ENCODE measurements at places on chromosomes 3 and 15. TPM values are rescaled to one million over a fixed set of nuclear protein-coding genes. Genes with fewer than 3 reads are reported as not detected.

Gene ISLR2
- 0.08 TPM for total RNA-seq

GRCh38 chr3:172658344-172659245 lies 52.3 kb downstream of the NCEH1 start:
- H3K27ac ChIP-seq = no peak overlapping the region
- H3K27me3 ChIP-seq = no peaks in the 10 kb centered on the region
- no peak for DNase-seq
- H3K36me3 ChIP-seq = no peaks in the 10 kb centered on the region
- H3K4me1 ChIP-seq = peaks cover 7% of the 10 kb centered on the region
- no peak overlapping the region for H3K4me3 ChIP-seq

DNA sequence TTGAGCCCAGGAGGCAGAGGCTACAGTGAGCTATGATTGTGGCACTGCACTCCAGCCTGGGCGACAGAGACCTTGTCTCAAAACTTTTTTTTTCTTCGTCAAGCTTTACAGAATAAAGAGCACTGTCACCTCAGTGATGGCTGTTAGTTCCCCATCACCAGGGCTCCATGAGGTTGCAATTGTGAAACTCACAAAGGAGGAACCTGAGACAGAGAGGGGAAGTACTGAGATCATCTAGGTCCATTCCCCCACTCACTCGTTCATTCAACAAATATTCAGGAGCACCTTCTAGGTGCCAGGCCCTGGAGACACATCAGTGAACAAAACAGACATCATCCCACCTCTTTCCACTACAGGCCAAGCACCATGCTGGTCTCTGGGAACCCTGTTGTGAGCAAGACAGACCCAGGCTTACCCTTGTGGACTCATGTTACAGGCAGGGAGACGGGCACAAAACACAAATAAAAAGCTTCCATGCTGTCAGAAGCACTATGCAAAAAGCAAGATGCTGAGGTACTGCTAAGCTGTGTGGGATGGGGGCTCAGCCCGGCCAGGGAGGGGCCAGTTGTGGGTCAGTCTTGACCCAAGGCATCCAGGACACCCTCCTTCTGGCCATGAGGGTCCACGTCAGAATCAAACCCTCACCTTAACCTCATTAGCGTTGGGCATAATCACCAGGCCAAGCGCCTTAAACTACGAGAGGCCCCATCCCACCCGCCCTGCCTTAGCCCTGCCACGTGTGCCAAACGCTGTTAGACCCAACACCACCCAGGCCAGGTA lies 2.1 kb upstream of the RHO start:
- no peaks in the 10 kb centered on the region for H3K27me3 ChIP-seq
- H3K27ac ChIP-seq = no peak overlapping the region
- no peak overlapping the region for H3K4me3 ChIP-seq
- no peaks in the 10 kb centered on the region for H3K36me3 ChIP-seq
- H3K4me1 ChIP-seq = no peaks in the 10 kb centered on the region
- no peak for DNase-seq

GRCh38 chr15:43330780-43331087 lies 361 bp upstream of the LCMT2 start:
- DNase-seq = no peak
- H3K4me3 ChIP-seq = peak overlapping the region; percentile 91
- peak overlapping the region; percentile 99 for H3K27ac ChIP-seq
- H3K4me1 ChIP-seq = peaks cover 41% of the 10 kb centered on the region
- no peaks in the 10 kb centered on the region for H3K27me3 ChIP-seq

DNA sequence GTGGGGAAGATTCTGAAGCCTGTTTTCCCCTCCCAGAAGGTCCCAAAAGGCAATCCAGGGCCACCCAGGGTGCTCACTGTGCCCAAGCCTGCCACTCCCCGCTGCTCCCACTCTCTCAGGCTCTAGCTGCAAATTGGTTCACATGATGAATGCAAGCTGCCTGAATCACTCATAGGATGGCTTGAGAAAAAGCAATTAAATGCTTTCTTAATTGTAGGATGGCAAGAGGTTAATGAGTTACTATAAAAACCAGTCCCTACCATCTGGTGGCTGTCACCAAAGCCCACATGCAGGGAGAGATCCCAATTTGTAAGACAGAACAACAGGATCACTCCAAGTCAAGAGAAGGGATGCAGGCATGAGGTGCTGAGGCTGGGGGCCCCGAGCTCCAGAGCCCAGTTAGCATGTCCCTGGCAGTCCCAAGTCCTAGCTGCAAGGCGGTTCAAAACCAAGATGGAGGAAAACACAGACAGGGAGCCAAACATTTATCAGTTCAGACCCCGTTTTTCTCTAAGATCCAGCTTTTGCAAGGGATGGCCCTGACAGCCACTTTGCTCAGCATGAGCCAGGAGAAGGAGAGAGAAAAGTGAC lies 207.1 kb downstream of the UACA start:
- H3K27me3 ChIP-seq = peaks cover 12% of the 10 kb centered on the region
- H3K36me3 ChIP-seq = no peaks in the 10 kb centered on the region
- H3K4me1 ChIP-seq = no peaks in the 10 kb centered on the region
- no peak overlapping the region for H3K27ac ChIP-seq
- no peak for DNase-seq

Gene TIGIT
- 30.4 TPM for total RNA-seq

- H3K4me3 ChIP-seq = no peak overlapping the region
- peaks cover 3% of the 10 kb centered on the region for H3K36me3 ChIP-seq
- H3K27me3 ChIP-seq = no peaks in the 10 kb centered on the region
- H3K27ac ChIP-seq = no peak overlapping the region
Observed at GRCh38 chr3:105933871-105934270, 65.1 kb upstream of the CBLB start.

- no peak for DNase-seq
- H3K4me3 ChIP-seq = no peak overlapping the region
- H3K27ac ChIP-seq = no peak overlapping the region
- no peaks in the 10 kb centered on the region for H3K36me3 ChIP-seq
Observed at GRCh38 chr15:57215881-57216280, 160.4 kb upstream of the CGNL1 start.

- H3K27me3 ChIP-seq = no peaks in the 10 kb centered on the region
- no peak overlapping the region for H3K27ac ChIP-seq
- H3K36me3 ChIP-seq = no peaks in the 10 kb centered on the region
- H3K4me1 ChIP-seq = no peaks in the 10 kb centered on the region
Observed at GRCh38 chr3:88703501-88704059, 403.8 kb upstream of the EPHA3 start.

- H3K4me3 ChIP-seq = no peak overlapping the region
- no peaks in the 10 kb centered on the region for H3K4me1 ChIP-seq
- H3K27ac ChIP-seq = no peak overlapping the region
Observed at GRCh38 chr3:6204891-6205290, 656.0 kb upstream of the GRM7 start.

- H3K27me3 ChIP-seq = peaks cover 48% of the 10 kb centered on the region
- no peak overlapping the region for H3K4me3 ChIP-seq
- DNase-seq = no peak
Observed at GRCh38 chr15:68561171-68561900, 17.5 kb upstream of the CORO2B start.

DNA sequence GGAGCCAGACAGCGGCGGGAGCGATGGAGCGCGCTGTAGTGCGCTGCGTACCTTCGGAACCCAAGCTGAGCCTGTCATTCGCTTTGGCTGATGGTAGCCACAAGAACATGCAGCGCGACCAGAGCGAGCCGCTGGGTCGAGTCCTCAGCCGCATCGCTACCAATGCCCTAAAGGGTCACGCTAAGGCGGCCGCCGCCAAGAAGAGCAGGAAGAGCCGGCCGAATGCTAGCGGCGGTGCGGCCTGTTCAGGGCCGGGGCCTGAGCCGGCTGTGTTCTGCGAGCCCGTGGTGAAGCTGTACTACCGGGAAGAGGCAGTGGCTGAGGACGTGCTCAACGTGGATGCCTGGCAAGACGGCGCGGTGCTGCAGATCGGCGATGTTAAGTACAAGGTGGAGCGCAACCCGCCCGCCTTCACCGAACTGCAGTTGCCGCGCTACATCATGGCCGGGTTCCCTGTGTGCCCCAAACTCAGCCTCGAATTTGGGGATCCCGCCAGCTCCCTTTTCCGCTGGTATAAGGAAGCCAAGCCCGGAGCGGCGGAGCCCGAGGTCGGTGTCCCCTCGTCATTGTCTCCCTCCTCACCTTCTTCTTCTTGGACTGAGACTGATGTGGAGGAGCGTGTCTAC lies 498 bp downstream of the PDE12 start:
- H3K4me3 ChIP-seq = peak overlapping the region; percentile 97
- peak overlapping the region; percentile 93 for H3K27ac ChIP-seq
- H3K27me3 ChIP-seq = no peaks in the 10 kb centered on the region
- peak; percentile 42 for DNase-seq

DNA sequence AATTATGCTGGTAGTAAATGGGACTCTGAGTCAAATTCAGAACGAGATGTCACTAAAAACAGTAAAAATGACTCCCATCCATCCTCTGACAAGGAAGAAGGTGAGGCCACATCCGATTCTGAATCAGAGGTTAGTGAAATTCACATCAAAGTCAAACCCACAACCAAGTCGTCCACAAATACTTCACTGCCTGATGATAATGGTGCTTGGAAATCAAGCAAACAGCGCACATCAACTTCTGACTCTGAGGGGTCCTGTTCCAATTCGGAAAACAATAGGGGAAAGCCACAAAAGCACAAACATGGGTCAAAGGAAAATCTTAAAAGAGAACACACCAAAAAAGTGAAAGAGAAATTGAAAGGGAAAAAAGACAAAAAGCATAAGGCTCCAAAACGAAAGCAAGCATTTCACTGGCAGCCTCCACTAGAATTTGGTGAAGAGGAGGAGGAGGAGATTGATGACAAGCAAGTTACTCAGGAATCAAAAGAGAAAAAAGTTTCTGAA lies 15.1 kb upstream of the ZBTB47 start:
- H3K4me3 ChIP-seq = no peak overlapping the region
- H3K36me3 ChIP-seq = peaks cover 42% of the 10 kb centered on the region
- H3K4me1 ChIP-seq = peaks cover 19% of the 10 kb centered on the region

- no peak overlapping the region for H3K4me3 ChIP-seq
- DNase-seq = no peak
- no peaks in the 10 kb centered on the region for H3K27me3 ChIP-seq
- H3K4me1 ChIP-seq = peaks cover 22% of the 10 kb centered on the region
- H3K27ac ChIP-seq = no peak overlapping the region
Observed at GRCh38 chr3:186821429-186822387, 15.4 kb upstream of the RFC4 start.

DNA sequence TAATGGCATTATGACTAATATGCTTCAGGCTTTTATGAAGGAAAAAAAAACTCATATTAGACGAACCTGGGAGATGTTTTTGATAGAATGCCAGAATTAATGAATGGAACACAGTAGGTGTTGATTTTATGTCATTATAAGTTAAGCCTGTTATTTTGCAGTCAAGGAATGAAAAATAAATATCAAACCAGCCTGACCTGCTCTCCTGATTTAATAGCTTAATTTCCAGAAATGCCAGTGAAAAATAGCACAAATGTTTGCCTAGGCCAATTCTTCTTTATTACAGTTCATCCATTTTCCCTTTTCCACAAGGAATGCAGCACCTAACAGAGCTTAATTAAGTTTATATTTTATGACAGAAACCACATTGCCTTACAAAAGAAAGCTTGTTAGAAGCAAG lies 292.0 kb downstream of the TBL1XR1 start:
- no peaks in the 10 kb centered on the region for H3K36me3 ChIP-seq
- no peak for DNase-seq
- H3K4me3 ChIP-seq = no peak overlapping the region
- H3K27me3 ChIP-seq = peaks cover 4% of the 10 kb centered on the region
- no peak overlapping the region for H3K27ac ChIP-seq

Gene CYP1A2
- not detected for total RNA-seq

GRCh38 chr15:25899870-25900269 lies 36.7 kb upstream of the ATP10A start:
- DNase-seq = no peak
- no peak overlapping the region for H3K27ac ChIP-seq
- H3K27me3 ChIP-seq = no peaks in the 10 kb centered on the region
- no peak overlapping the region for H3K4me3 ChIP-seq
- H3K36me3 ChIP-seq = no peaks in the 10 kb centered on the region
- H3K4me1 ChIP-seq = peaks cover 10% of the 10 kb centered on the region

Gene CACNA2D3
- total RNA-seq = not detected

DNA sequence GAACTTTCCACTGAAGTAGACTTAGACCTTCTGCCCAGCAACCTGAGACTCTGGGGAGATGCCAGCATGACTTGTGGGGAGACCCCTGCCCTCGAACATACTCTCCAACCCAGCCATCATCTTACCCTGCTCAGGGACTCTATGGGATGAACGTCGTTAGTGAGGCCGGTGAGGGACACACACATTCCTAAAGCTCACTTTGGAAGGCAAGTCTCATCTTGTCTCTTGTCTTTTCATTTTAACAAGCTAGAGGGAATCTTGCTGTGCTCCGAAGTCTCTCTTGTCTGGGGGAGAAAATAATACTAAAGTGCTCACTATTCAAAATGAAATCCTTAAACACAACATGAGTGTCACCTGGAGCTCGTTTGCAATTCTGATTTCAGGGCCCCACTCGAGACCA lies 239.5 kb upstream of the HES1 start:
- no peak for DNase-seq
- no peaks in the 10 kb centered on the region for H3K4me1 ChIP-seq
- no peak overlapping the region for H3K27ac ChIP-seq
- H3K27me3 ChIP-seq = peaks cover 13% of the 10 kb centered on the region
- no peaks in the 10 kb centered on the region for H3K36me3 ChIP-seq
- no peak overlapping the region for H3K4me3 ChIP-seq

DNA sequence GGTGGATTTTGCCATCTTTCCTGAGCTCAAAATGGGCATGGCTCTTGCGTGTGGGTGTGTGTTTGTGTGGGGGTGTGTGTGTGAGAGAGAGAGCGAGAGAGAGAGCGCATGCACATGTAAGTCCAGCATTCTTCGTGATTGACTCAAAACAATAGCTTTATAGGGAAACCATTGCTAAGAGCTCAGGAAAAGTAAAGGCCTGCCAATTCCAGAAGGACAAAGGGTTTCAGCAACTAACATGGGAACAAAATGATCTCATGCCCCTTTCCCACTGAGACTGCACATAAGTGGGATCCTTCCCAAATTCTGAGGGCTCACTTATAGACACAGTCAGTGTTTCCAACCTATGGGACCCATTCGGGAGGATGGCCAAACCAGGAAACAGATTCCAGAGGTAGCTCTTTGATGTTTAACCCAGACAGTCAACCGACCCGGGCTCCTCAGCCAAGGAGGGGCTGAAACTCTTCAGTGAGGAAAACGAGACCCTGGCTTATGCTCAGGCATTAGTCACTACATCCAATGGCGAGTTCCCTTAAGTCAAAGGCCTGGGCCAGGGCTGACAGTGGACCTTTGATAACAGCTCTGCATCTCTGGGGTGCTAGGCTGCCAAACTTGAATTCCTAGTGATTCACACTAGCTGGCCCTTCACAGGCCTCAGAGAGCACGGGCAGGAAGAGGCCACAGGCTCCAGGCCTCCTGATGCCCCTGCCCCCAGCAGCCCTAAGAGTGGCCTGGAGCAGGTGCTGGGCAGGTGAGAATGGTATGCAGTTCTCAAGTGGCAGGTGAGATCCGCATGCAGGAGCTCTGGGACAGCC lies 305.0 kb upstream of the C2CD4B start:
- H3K27ac ChIP-seq = no peak overlapping the region
- H3K36me3 ChIP-seq = no peaks in the 10 kb centered on the region
- H3K4me3 ChIP-seq = no peak overlapping the region
- H3K4me1 ChIP-seq = no peaks in the 10 kb centered on the region
- no peaks in the 10 kb centered on the region for H3K27me3 ChIP-seq
